AML-193 (cell line): ENCODE measurements at places on chromosomes 12 and 14.
A peak's percentile ranks its signal among the peaks of the same experiment; 100 is the strongest.

DNA sequence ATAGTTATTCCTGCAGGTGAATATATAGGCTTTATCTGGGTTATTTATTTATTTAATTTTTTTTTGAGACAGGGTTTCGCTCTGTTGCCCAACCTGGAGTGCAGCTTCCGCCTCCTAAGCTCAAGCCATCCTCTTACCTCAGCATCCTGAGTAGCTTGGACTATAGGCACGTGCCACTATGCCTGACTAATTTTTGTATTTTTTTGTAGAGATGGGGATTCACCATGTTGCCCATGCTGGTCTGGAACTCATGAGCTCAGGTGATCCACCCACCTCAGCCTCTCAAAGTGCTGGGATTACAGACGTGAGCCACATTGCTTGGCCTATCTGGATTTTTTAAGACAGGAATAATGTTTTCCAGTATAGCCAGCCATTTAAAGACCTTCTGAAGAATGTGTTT lies 2.0 kb downstream of the RAN start:
- DNase-seq = no peak

- DNase-seq = no peak
These were observed 123.6 kb downstream of the SMOC1 start for GRCh38 chr14:70002589-70003346.

DNA sequence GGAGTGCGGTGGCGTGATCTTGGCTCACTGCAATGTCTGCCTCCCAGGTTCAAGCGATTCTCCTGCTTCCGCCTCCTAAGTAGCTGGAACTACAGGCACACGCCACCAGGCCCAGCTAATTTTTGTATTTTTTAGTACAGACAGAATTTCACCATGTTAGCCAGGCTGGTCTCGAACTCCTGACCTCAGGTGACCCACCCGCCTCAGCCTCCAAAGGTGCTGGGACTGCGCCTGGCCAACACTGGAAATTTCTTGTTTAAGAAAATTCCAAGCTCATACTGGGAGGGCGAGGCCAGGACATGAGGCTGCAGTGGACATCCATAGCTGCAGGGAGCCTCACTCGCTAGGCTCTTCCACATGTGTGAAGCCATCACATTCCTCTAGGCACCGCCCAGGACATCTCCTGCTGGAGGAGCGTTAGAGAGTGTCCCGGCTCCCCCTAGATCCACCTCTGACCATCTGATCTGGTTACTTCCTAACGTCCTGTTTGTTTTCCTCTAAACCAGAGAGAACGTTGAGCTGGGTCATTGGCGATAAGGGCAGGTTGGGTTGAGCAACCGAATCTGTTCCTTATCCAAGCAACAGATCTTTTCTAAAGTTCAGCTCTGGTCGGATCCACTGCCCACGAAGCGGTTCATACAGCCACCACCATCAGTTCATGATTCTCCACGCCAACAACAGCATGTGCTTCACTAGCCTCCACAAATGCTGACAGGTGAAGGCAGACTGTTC lies 108.2 kb upstream of the MED13L start:
- DNase-seq = no peak

- DNase-seq = no peak
These were observed 123.7 kb upstream of the GARIN6 start for GRCh38 chr12:99523853-99524252.

DNA sequence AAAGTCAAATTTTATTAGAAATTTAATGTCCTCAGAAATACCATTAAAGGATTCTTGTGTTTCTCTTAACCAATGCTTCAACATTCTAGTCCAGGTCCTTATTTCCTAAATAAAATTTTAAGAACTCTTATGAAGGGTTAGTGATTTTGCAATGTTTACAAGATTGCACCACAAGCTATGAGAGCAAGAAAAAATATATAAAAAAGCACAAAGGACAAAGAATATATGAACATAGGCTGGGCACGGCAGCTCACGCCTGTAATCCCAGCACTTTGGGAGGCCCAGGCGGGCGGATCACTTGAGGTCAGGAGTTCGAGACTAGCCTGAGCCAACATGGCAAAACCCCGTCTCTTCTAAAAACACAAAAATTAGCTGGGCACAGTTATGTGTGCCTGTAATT lies 7.7 kb downstream of the RACGAP1 start:
- peak; percentile 28 for DNase-seq

- no peak for DNase-seq
These were observed 23.2 kb downstream of the LRFN5 start for GRCh38 chr14:41629876-41630275.

- no peak for DNase-seq
These were observed 36.8 kb downstream of the ZFP36L1 start for GRCh38 chr14:68756000-68756481.

- no peak for DNase-seq
These were observed 256.6 kb downstream of the NAV3 start for GRCh38 chr12:78087363-78087675.

DNA sequence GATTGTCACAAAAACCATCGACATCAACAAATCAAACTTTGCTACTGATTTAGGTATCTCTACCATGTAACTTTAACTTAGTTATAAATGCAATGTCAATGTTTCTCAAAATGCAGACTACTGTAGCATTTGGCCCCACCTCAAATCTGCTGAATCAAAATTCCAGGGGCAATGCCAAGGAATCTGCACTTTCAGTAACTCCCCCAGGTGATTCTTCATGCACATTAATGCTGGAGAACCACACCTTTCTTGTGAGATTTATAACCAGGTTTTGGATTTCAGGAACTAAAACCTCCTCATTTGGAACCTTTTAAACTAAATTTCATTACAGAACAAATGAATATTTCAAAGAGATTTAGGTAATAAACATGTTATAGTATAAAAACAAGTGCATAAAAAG lies 4.9 kb downstream of the ATP2B1 start:
- no peak for DNase-seq

- DNase-seq = no peak
These were observed 93.5 kb downstream of the PPP1R12A start for GRCh38 chr12:79841248-79841877.

- no peak for DNase-seq
These were observed 429.4 kb upstream of the LMO3 start for GRCh38 chr12:17035372-17035771.

DNA sequence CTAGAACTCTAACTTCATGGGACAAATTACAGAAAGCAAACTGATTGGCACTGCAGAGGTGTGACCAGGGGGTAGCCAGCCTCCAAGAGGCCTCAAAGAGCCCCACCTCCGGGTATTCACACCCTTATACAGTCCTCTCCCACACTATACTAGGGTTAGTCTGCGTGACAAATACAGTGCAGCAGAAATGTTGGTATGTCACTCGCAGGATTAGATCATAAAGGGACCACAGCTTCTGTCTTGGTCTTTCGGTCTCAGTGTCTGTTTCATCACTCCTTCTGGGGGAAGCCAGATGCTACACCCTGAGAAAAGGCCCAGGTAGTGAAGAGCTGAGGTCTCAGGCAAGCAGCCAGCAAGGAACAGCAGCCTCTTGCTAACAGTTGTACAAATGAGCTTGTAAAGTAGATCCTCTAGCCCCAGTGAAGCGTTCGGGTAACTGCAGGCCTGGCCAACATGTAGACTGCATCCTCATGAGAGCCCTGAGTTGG lies 68.9 kb upstream of the SAV1 start:
- DNase-seq = no peak

DNA sequence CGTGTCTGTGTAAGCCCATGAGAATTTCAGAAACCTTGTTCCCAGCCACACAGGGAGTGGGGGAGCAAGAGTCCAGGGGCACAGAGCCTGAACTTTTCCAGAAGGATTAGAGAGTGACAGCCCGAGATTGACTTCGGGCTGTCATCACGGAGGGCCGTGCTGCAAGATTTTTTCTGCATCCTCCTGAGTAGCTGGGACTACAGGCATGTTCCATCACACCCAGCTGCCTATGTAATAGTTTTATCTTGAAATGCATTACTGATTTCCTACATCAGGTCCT lies 14.4 kb downstream of the EVL start:
- DNase-seq = no peak

DNA sequence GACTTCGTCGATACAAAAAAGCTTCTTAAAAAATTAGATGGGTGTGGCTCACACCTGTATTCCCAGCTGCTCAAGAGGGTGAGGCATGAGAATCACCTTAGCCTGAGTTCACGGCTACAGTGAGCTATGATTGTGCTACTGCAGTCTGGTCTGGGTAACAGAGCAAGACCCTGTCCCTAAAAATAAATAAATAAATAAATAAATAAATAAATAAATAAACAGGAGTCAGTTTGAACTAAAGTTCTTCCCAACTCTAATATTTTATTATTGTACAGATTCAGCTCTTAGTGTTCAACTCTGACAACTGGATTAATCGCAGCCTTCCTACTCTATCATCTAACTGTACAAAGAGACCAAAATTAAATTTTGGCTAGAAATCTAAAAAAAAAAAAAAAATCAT lies 12.7 kb upstream of the CLIP1 start:
- DNase-seq = no peak

- no peak for DNase-seq
These were observed 463.5 kb upstream of the PDE3A start for GRCh38 chr12:19904819-19905218.

DNA sequence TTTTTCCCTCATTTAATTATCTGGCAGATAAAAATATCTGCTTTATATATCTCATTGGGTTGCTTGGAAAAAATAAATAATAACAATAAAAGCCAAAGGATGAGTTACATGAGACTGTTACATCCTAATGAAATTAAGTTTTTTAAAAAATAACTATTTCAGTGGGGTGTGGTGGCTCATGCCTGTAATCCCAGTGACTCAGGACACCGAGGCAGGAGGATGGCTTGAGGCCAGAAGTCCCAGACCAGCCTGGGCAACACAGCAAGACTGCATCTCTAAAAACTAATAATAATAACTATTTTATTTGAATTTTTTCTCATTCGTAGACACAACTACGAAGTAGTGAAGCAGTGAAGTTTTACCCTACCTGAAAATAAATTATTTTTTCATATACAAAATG lies 103.3 kb downstream of the BCAT1 start:
- DNase-seq = no peak

DNA sequence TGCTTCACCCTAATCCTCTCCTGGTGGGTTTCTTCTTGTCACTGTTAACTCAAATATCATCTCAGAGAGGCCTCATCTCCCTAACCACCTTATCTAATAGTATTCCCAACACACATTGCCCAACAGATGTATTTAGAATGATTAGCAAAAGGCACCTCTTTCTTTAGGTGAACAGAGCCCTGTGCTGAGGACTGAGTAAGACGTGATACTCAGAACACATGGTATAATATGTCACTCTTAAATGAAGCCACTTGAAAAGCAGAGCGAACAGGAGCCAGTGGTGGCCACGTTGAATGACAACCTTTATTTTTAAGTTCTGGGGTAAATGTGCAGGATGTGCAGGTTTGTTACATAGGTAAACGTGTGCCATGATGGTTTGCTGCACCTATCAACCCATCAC lies 1.5 kb upstream of the KSR2 start:
- DNase-seq = no peak

DNA sequence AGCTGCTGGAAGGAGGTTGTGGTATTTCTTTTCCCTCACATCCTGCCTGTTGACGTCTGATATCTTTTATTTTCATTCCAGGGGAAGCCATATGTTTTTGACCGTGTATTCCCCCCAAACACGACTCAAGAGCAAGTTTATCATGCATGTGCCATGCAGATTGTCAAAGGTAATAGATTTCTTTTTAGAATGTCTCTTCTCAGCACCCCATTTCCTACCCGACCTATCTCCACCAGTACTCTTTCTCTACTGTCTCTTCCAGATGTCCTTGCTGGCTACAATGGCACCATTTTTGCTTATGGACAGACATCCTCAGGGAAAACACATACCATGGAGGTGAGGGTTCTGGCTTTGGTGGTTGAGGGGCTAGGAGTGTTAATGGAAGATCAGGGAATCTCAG lies 13.5 kb downstream of the KIF5A start:
- no peak for DNase-seq

DNA sequence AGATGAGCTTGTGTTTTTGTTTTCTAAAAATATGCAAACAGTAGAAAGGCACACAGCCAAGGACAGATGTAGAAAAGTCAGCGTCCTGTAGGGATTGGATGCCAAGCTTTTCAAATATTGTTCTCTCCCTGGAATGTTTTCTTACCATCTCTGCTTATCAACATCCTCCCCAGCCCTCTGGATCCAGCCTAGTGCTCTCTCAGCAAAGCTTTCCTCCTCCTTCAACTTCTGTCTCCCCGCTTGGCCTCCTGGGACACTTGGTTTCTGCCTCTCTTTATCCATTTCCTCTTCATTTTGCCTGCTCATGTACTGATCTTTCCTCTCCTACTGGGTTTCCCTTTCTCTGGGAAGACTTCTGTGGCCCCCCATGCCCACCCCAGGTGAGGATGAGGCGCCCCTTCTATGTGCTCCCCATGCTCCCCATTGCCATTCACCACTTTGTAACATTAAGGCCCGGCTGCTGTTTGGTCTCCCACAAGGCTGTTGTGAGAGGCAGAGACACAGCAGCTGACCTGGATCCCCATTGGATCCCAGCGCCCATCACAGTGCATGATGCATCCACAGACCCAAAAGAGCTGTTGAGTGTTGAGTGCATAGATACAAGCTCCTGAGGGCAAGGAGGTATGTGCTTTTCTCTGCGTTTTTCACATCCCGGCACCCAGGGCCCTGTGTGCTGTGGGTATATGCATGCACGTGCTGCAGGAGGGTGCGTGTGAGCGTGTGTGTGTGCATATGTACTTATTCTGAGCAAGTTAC lies 38.2 kb downstream of the EVL start:
- no peak for DNase-seq

DNA sequence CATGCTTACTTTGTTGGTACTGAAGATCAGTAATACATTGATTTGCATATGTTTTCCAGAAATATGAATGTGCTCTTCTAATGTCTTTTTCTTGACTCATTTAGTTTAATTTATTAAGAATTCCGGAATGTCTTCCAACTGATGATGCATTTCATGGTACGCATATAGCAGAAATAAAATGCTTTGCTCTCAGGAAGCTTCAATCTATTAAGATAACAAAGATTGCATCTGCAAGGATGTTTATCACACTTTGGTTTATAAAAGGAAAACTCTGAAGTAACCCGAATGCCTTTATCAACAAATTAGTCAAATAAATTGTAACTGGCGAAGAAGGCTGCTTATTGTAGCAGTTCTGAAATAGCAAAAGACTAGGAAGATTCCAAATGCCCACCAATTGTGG lies 166.4 kb upstream of the LMNTD1 start:
- DNase-seq = no peak

DNA sequence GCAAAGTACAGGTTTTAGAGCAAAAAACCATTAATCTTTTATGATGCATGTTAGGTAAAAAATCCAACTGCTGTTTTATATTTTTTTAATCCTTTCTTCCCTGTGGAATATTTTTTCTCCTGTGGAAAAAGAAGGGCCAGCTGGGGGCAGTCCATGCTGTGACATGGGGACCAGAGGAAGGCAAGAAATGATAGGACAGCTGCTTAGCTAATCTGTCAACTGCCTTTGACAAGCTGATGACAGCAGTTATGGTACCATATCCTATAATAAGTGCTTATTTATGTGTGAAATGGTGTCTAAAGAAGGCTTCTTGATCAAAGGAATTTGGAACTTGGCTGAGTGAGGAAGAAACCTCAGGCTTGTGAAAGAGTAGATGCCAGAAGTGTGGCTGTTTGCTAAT lies 452.4 kb upstream of the NOVA1 start:
- no peak for DNase-seq

GRCh38 chr12:89825591-89826449 lies 117.2 kb upstream of the ATP2B1 start:
- no peak for DNase-seq
